Activated T-cell treated with anti-CD3 and anti-CD28 coated beads, Interleukin-2, amount 50 U/mL, for 48 hours (primary cell): ENCODE measurements at places on chromosomes 16 and 17.

DNA sequence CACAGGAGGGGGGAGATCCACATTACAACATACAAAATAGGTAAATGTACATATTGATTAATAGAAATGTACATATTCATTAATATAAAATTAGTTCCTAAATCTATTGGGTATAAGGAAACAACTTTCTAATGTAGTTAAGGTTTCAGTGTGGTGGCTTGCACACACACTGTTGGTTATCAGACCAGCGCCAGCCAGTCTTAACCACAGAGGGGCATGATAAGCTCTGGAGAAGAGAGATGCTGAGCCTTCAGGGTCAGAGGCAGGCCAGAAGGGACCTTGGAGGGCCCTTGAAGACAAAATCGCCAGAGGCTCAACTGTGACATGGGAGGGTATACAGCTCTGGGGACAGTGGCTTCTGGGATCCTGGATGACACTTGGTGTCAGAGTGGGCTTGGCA, 10.9 kb upstream of the ZFP90 start:
- DNase-seq = no peak

GRCh38 chr16:63458846-63459245, 1422.6 kb upstream of the CDH8 start:
- DNase-seq = no peak

DNA sequence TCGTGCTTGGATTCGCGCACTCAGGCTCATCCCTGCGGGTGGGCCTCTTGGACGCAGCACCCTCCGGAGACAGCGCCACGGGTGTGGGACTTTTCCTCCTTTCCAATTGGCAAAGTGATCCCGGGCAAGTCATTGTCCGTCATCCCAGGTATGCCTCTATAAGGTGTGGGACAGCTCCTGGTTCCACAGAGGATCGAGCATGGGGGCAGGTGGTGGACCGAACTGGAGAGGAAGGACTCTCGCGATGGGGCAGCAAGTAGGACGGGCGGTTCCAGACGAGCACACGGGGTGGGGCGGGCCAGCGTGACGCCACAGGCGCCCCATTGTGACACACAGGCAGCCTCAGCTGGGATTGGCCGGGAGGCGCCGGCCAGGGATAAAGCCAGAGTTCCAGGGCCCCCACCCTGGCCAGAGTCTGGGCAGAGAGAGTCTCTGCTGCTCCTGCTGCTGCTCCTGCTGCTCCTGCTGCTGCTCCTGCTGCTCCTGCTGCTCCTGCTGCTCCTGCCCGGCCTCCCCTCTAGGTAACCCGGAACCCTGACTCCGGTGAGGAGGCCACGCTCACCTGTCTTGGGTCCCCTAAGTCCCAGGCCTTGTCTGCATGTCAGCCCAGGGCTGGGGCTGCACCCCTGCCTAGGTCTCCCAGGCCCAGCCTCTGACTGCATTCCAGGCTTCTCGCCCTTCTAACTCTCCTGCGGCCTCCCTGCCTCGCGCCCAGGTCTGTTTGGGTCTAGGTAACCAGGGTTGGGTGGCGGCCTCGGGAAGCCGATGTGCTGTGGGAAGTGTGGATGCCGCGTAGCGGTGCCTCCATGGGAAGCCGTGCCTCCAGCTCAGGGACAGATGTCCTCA, 38.5 kb upstream of the SLC47A1 start:
- no peak for DNase-seq

DNA sequence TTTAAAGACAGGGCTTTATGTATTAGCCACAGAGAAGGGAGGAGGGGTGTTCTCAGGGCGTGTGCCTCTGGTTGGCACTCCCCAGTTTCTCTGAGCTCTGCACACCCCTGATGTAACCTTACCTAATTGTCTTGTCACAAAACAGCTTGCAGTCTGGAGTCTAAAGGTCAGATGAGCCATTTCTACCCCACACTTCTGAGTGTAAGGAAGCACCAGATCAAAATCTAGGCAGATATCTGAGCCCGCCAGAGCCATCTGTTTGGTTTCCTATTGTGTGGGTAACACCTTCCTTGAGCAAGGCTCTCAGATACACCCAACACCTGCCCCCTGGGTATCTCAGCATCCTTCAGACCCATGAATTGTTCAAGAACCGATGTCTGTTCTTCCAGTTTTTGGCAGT, 15.5 kb downstream of the CDH1 start:
- peak; percentile 71 for DNase-seq

GRCh38 chr17:18910326-18910725, 41.6 kb upstream of the SLC5A10 start:
- DNase-seq = no peak

DNA sequence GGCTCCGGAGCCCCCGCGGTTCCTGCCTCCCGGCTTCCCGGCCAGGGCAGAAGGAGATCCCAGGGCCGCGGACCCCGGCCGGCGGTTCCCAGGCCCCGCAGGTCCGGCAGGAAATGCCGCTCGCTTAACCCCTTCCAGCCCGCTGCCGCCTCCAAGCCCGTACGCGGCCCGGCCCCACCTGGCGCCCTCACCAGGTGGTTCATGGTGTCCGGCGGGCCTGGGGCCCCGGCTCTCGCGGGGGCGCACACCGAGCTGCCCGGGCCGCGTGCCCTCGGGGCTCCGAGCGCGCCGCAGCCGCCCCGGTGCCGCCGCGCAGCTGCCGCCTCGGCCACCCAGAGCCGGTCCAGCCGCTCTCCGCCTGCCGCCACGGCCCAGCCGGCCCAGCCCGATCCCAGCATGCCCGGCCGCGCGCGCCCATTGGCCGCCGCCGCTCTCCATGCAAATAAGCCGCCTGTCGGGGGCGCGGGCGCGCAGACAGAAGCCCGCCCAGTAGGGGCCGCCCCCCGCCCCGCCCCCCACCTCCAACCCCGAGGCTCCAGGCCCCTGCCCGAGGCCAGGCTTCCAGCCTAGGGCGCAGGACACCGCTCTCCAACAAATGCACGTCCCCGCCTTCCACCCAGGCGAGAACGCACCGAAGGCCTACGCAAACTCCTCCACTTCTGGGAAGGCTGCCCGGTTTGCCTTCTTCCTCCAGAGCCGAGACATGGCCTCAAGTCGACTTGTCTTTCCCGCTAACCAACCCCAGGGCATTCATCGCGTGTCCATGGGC, at the start of gene BCAR1:
TSS of gene BCAR1 (minus strand) at position 345 of the 769 bp plus-strand sequence. CDS start at position 203, 142 bp downstream.
- DNase-seq = peak; percentile 46

GRCh38 chr16:3101018-3101840, 2.1 kb upstream of the ZSCAN10 start:
- DNase-seq = peak; percentile 59

DNA sequence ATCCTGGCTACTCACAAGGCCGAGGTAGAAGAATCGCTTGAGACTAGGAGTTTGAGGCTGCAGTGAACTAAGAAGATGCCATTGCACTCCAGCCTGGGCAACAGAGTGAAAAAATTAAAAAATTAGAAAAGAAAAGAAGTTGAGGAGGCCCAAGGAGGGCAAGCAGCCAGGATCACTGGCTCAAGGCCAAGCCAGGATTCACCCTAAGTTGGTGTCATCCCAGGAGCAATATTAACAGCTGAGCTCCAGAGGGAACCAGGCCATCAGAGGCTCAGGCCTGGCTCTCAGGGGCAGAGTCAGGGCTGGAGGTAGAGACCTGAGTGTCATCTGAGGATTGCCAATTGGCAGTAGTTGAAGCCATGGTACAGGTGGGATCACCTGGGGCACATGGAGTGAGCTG, 20.7 kb downstream of the DRC3 start:
- no peak for DNase-seq

DNA sequence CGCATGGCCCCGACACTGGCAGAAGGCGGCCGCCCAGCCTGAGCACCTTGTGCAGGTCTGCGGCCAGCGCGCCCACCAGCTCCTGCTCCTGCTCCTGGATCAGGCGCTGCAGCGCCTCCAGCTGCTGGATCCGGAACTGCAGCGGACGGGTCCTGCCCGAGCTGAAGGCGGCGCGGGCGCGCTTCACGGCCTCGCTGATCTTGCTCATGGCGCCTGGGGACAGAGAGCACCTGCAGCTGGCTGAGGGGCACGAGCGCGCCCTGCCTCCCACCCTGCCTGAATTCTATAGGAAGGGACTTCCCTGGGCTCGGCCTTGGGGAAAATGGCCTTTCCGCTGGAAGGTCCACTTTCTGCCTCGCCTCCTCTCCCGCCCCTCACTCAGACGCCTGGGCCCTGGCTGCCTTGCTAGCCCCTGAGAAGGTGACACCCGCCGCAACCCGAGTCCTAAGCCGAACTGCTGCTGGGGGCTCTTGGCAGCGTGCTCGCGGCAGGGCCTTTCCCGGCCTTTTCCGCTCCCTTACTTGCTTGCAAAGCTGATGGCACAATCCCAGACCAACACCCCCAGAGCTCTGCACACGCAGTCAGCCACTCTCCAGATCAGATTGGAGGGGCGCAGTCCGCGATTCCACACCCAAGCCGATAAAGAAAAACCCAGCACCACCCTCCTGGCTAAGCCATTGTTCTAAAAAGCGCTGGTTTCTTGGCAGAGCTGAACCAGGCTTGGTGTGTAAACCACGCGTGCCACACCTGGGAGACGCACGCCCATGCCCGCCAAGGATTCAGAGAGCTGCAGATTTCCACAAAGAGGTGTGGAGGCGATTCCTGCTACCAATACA, 3.0 kb downstream of the ALDH3A1 start:
- peak; percentile 96 for DNase-seq

GRCh38 chr16:67415872-67416793, at the start of gene ZDHHC1:
Gene ZDHHC1 (minus strand): TSS chr16:67416477. CDS start chr16:67407775, 8,702 bp downstream.
- peak; percentile 76 for DNase-seq

- no peak for DNase-seq
These were observed 205.5 kb upstream of the MON1B start for GRCh38 chr16:76985392-76986045.
